ENCODE measurements at places on chromosomes 11 and 22.

GRCh38 chr11:22165087-22165486, 27.8 kb upstream of the ANO5 start:
- no peak for DNase-seq

DNA sequence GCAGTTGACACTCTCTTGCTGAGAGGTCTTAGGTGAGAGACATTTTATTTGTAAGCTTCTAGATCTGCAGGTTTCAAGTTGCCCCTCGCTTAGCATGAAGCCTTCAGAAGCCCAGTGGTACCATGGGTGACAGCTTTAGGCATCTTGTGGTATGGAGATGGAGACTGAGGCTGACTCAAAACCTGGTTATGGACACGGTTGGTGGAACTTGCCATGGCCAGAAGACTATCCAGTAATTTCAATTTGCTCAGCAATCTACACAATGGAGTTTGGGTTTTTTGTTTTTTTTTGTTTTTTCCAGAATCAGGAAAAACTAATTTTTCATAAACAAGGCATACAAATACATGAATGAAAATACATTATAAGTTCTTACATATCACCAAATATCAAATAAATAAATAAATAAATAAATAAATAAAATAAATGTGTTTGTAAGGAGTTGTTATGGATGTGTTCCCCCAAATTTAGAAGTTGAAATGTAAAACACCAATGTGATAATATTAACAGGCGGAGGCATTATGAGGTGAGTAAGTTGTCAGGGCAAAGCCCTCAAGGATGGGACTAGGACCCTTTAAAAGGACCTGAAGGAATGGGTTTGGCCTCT, 22.6 kb downstream of the ETS1 start:
- no peak for DNase-seq

GRCh38 chr11:27291302-27291889, 71.6 kb downstream of the CCDC34 start:
- no peak for DNase-seq

GRCh38 chr11:34623463-34623862, 2.6 kb downstream of the EHF start:
- DNase-seq: no peak

DNA sequence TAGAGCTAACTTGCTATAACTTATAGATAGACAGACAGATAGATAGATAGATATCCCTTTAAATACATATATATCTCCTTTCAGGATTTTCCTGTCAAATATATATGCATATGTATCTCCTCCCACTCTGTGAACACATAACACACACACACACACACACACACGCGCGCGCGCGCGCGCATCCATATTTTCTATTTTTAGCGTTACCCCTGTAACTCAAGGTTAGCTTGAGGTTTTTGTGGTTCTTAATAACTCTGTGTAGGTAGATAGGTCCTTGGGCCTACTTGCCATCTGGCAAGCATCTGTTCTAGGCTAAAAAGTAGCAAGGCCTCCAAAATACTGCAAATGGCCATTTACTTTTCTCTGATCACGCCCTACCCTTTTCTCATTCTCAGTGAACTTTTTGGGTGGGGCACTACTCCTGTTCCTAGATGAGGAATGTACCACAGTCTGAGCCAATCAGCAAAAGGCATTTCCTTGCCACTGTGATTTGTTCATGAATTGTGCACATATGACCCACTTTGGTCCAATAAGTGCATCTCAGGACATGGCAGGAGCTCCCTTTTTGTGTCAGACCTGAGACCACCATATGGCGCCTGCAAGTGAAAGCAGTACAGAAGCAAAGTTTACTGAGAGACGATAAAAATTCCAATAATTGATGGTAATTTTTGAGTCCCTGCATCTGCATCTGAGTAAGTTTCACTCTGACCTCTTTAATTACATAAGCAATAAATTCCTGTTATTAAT, 740.5 kb upstream of the API5 start:
- no peak for DNase-seq

- no peak for DNase-seq
Measured at GRCh38 chr22:35384527-35384926, 3.6 kb downstream of the HMOX1 start.
